ENCODE measurements at places on chromosomes 4 and X.

DNA sequence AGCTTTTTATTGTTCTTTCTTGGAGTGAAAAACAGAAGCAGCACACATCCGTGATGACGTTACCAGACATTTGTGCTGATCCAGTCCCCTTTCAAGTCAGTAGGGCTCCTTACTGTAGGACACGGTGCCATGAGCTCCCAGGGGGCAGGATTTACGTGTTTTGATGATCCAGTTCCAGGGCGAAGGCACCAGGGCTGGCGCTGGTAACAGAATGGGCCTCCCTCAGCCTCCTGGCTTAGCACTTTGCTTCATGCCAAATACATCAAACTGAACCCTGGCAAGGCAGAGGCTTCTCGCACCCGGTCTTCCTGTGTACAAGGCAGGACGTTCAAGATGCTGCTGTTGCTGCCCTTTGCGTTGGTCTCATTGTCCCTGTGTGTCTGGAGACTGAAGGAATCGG is 66.6 kb upstream of the PSAPL1 start:
- DNase-seq: no peak

DNA sequence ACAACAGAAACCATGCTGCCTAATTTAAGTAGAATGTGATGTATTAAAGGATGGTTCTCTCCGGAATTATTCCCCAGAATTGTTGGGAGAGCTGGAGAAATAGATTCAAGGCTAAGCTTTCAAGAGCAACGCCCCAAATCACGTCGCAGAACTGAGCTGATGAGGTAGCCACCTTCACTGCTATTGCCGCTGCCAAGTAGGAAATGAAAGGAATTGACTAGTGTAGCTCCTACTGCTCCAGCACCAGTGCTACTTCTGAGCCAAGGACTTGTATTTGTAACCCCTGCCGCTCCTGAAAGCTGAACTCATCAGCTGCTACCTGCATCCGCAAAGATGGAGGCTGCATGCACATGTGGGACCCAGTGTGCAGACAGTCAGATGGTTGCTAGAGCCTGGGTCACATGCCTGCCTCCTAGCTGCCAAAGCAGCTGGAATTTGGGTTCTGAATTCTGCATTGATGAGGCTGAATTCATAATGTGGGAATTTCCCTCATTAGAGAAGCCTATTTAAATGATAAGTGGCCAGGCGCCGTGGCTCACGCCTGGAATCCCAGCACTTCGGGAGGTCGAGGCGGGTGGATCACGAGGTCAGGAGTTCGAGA is 173.9 kb downstream of the PDGFRA start:
- DNase-seq: no peak

DNA sequence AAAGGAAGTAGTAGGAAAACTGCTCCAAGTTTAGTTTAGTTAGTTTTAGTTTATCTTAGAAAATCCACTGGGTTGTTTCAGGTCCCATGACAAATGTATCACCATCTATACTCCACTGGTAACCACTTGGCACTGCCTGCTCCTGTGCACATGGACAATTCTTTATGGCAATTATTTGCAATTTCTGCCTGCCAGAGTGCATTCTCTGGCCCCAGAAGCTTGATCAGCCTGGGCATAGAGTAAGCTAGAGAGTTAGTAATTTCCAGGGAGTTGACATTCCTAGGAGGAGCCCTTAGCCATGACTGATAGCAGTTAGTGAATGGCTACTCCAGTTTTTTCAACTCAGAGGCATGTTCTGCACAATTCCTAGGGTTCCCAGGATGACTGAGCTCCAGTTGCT is 203.2 kb upstream of the FGF13 start:
- DNase-seq: no peak

DNA sequence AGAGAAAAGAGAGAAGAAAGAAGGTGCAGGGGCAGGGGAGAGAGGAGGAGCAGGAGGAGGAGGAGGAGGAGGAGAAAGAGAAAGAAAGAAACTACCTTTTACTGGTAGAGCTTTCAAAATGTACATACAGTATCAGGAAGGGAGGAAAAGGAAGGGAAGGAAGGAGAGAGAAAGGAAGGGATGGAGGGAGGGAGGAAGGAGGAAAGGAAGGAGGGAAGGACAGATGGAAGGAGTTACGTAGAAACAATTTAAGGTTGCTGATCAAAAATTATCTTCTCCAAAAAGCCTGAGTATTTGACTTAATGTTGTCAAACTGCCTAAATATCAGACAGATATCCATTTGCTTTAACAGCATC is 13.4 kb downstream of the TBC1D9 start:
- no peak for DNase-seq

DNA sequence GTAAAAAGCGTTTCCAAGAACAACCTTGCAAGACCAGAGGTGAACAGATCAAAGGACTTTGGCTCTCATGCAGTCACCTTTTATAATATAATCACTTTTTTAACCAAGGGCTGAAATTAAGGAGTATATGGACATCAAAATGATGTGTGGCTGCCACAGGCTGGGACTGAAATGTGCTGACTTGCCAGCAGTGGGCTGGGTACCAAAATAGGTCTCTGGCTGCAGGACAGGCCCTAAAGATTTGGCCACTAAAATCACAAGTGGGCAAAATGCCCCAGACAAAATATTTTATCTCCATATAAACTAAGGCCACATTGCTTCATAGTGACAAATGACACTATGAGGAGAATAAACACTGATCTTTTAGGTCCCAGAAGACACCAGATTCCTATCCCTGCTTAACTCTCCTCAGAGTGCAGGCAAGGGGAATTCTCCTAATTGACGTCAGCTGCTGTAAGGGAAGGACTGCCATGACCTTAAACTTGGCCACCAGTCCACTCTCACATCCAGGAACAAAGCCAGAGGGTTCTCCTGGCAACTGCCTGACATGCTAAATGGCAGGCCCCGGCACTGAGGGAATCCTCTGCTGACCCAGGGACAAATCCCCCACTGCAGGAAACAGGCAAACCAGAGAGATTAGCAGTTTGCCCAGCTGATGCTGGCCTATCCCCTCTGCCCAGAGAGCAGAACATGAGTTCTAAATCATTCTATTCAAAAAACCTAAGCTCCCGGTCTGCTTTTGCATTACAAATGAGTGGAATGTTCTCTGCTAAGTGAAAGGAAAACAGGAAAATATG is 155.8 kb downstream of the PPP3CA start:
- peak; percentile 80 for DNase-seq

- DNase-seq: no peak
Measured at GRCh38 chrX:19172741-19173140, 50.5 kb upstream of the ADGRG2 start.

DNA sequence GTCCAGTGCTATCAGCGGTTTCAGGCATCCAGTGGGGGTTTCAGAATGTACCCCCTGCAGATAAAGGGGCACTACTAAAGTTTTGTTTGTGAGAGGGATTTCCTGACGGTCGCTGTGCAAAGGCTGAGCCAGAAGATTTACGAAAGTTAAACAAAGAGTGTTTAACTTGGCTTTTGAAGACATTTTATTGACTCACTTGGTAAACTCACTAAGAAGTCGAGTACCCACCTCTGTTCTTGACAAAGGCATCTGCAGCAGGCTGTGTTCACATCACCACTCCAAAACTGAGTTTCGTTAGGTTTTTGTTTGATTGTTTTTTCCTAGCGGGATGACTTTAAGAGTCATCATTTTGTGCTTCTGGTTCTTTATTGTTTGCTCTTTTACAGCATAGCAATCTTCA is 143.9 kb upstream of the TBL1X start:
- no peak for DNase-seq

DNA sequence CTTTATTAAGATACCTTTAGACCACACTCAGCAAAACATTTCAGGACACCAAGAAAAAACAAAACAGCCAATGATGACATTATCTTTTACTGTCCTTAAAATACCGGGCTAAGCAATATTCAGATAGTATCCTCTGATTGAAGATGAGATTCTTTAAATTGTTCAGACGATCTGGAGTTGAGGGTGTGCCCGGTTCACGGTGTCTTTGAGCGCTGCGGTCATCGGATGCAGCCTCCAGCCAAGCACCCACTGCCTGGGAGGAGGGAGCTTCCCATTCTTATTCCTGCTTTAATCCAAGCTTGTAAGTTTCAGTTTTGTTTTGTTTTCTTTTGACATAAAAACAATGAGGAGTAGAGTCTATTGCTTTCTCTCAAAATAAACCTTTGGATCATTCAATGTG is 14.1 kb downstream of the FAM149A start:
- no peak for DNase-seq

DNA sequence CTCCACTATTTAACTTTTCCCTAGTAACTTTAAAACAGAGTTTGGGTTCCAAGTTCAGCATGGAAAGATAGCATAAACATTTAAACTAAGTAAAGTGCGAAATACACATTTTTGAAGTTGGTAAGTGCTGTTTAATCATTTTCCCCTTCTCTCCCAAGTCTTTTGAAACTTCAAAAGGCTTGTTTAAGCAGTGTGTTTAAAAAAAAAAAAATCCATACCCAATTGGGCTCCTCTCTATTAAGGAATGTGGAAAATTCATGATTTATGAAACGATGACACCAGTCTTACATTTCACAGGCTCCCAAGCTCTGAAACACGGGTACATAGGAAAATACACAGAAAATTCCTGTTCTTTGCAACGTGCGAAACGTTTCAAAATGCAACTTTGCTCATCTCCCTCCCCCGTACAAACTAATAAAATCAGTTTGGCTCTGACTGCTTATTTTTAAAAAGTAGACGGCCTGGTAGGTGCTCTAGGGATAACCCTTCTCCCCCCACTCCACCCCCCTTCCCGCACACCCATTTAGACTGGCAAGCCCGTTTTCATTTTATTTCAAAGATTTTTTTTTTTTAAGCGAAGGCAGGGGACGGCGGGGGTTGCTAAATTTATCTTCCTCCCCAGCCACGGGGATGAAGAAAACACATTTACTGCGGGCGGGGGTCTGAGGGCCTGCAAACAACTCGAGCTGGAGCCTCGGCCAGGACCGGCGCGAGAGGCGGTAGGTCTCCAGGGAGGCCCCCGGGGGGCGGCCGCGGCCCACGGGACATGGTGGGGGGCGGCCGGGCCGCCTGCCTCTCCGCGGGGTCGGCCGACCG is 786 bp upstream of the ZFX start:
- DNase-seq: no peak

- DNase-seq: no peak
Measured at GRCh38 chrX:121179972-121180371, 132.6 kb downstream of the GLUD2 start.

Measured in sciatic nerve (tissue), 2 donors.